NCI-H345 (cell line): ENCODE measurements at places on chromosomes 7 and 10.

GRCh38 chr10:44416021-44416771 is 31.3 kb upstream of the CXCL12 start:
- no peak for DNase-seq

DNA sequence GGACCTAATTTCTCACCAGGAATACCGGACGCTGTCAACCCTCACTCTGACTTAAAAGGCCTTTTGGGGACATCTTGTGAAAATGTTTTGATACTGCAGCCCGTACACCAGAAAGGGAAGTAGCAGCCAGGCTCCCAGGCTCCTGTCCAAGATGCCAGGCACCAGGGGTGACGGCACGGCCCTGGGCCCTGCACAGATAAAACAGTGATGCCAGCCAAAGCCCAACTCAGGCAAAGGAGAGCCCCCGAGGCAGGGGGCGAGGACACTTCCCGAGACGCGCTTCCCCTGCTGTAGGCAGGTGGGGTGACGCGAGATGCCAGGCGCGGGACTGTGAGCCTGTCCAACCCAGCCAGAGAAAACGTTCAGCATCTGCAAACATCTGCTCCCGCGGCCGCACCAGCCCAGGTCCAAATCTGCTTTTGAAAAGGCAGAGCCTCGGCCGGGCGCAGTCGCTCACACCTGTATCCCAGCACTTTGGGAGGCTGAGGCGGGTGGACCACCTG is 15.7 kb downstream of the ZFAND2A start:
- DNase-seq, result no peak

DNA sequence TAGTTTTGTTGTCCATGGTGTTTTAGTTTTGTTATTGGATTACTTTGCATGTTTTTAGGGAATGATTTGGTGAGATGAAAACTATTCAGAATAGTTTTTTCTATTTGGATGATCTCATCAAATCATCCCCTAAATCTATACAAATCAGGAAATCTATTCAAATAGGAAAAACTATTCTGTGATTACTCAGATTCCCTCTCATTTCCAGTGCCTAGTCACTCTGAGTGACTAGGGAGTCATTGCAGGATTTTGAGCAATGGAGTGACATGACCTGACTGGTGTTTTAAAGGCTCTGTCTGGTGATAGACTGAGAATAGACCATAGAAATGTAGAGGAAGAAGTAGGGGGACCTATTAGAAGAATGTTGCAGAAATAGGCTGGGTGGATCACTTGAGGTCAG is 72.4 kb downstream of the TPST1 start:
- DNase-seq, result no peak

DNA sequence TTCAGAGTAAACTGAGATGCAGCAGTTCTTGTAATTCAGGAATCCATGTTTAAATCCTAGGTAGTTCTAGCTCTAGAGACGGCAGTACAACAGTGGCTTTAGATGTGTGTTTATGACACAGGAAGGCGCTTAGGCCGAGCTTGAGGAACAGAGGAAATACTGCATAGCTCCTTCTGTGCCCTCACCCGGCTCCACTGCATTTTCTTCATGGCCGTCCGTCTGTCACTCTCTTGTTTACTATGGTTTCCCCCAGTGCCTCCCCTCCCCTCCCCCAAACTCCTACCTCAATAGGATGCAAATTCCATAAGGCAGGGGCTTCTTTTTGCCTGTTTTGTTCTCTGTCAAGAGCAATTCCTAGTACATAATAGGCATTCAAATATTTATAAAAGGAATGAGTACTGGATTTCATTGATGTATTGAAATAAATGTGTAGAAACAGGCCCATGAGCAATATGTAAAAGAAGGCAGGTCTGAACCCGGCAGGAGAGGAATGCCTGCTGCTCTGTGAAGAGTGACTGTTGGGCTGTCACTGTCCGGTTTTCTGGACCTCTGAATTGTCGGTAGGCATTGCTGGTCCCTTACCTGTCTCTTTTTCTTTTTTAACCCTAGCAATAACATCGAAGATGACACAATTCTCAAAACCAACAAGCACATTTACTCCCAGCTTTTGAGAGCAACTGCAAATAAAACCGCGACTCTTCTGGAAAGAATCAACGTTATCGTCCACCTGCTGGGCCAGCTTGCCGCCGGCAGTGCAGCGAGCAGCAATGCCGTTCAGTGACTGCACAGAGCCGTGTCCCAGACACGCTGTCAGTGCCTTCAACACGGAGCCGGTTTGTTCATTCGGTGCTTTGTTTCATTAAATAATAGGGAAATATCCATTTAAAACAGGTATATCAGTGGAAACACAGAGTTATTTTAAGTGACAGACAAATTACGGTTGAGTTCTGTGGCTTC is 12.7 kb downstream of the MMP21 start:
- DNase-seq, result no peak

DNA sequence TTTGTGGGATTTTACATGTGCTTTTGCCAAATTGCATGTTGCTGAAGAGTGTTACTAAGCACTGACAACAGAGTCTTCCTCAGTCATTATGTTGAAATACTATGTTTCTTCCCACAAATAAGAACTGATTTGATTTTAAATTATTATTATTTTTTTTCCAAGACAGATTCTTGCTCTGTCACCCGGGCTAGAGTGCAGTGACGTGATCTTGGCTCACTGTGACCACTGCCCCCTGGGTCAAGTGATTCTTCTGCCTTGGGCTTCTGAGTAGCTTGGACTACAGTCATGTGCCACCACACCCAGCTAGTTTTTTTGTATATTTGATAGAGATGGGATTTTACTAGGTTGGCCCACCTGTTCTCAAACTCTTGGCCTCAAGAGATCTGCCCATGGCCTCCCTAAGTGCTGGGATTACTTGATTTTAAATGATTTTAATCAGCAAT is 42.3 kb downstream of the MINPP1 start:
- DNase-seq, result no peak

GRCh38 chr10:131786756-131787605 is 113.8 kb upstream of the PPP2R2D start:
- DNase-seq, result peak; percentile 25

- DNase-seq, result no peak
These were observed 121.4 kb downstream of the TCF7L2 start for GRCh38 chr10:113071446-113071845.

DNA sequence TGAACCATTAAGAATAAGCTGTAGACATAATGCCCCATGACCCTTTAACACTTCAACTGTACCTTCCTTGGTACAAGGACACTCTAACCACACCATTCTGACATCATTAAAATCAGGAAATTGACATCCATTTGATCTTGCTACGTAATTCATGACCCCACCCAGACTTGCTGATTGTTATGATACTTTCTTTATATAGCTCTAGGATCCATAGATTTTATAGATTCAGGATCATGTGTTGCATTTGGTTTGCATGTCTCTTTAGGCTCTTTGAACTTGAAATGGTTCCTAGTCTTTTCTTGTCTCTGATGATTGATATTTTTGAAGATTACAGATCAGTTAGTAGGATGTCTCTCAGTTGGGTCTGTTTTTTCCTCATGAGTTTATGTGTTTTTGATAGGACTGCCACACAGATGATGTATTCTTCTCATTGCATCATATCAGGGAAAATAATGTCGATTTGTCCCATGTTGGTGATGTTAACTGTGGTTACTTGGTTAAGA is 13.5 kb downstream of the CCM2 start:
- no peak for DNase-seq

- peak; percentile 35 for DNase-seq
These were observed 1.1 kb downstream of the P4HA1 start for GRCh38 chr10:73095481-73096021.

- peak; percentile 56 for DNase-seq
These were observed 5.7 kb upstream of the OR6V1 start for GRCh38 chr7:143046426-143046851.

GRCh38 chr7:2830609-2831376 is 13.3 kb downstream of the GNA12 start:
- DNase-seq, result no peak

- no peak for DNase-seq
These were observed 657.9 kb downstream of the NXPH1 start for GRCh38 chr7:9091282-9091681.
